NCI-H82 (cell line): ENCODE measurements at places on chromosomes 1 and 21.

GRCh38 chr1:194164755-194165154 is 978.3 kb upstream of the B3GALT2 start:
- no peak for DNase-seq

DNA sequence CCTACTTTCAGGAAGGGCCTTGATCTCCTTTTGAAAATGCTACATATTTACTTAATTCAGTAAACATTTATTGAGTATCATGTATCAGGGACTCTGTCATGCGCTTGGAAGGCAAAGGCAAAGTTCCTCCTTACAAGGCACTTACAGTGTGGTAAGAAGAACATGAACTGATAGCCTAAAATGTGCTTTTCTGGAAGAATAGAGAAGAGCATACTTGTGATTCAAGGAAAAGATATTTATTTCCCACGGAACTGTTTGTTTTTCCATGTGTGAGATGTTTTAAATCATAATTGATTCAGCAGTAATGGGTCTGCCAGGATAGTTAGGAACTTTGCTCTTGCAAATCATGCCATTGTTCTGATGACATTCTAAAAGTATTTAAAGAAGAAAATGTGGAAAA is 110.1 kb upstream of the ZNHIT6 start:
- no peak for DNase-seq

GRCh38 chr1:111597426-111597825 is 22.2 kb upstream of the RAP1A start:
- no peak for DNase-seq

DNA sequence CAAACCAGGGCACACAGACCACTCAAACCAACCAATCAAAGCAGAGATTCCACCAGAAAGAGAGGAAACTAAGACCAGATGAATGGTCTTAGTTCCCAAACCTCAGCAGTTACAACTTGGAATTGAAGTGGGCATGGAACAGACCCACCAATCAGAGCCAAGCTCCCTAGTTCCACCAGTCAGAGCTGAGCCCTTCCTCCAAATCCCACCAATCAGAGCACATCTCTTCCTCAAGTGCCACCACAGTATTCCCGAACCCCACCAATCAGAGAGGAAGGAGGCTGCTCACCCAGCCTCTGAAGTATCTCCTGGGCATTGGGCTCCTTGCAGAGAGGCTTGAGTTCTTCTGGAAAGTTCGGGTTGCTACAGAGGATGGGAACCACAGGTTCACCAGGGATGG is 1.4 kb downstream of the GUCA2A start:
- no peak for DNase-seq

DNA sequence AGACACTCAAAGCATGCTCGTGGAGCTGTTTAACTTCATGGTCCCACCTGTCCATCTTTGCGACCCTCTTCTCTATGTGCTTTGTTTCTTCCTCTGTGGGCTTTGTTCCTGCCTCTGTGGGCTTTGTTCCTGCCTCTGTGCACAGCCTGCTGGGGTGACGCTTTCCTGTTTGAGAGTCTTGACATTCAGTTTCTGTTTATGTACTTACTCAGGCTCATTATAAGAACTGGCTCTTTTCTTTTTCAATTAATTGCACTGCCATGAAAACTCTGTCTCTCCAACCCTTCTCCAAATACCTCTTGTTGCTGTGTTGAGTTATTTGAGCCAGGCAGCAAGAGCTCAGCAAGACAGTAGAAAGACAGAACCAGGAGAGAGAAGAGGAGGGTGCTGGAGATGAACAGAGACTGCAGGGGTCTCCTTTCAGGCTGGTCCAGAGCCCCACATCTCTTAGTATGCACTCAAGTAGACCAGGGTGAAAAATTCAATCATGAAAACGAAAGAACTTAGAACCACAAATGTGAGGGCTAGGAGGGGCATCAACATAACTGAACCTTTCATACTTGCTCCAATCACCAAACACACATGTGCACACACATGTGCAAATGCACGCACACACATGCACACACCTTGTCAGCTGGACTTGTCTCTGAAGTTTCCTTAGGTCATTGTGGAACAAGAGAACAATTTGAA is 88.3 kb upstream of the SGIP1 start:
- no peak for DNase-seq

DNA sequence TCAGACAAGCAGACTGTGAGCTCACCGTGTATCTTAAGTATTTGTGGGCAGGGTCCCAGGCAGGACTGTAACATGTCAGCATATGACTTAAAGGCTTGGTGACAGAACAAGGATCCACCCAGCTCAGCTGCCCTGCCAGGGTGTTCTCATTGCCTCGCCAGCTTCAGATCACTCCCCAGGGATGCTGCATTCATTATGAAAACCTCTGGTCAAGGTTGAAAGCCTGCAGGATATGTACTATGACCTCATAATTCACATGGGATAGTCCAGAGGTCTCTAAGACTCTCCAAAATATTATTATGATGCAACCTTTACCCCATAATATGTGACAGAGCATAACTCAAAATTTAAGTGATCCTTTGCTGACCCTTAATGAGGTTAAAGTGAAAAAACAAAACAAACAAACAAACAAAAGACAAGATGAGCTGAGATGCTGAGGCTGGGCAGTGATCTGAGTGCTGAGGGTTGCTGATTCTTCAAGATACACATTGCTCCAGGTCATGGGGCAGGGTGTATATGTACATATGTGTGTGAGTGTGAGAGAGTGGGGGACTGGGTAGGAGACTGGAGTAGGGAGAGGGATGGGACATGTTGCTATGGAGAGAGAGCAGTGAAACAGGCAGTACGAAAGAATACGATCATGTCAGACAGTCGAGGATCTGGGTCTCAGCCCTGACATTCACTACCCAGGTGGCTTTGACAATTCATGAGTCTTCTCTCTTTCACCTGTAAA is 98.8 kb upstream of the DUSP10 start:
- no peak for DNase-seq

- DNase-seq: peak; percentile 82
Observed at GRCh38 chr1:55209247-55209646, 5.9 kb downstream of the USP24 start.

DNA sequence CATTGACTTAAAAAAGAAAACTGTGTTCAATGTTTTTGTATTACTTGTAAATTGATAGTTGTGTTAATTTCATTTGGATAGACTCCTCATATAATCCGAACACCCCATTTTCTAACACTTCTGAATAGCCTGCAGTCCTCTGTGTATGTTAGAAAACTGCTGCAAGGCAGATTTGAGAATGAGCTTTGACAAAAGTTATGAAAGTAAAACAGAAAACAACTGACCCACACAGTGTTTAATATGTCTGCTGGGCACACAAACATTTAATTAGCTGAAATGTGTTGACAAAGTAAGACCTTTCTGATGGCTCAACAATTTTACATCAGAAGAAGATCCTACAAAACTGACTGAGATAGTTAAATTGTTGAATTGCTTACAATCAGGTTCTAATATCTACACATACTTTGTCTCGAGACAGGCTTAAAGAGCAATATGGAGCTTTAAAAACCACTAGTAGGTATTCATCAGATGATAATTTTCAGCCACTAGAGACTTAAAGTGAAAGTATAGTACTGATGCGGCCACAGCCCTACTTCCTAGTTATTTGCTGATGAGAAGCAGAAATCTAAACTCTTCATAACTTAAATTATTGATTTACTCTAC is 40.0 kb upstream of the PRMT6 start:
- no peak for DNase-seq

GRCh38 chr21:42242611-42243010 is 23.7 kb downstream of the ABCG1 start:
- no peak for DNase-seq

GRCh38 chr1:161864577-161864976 is 98.5 kb downstream of the ATF6 start:
- DNase-seq: no peak

DNA sequence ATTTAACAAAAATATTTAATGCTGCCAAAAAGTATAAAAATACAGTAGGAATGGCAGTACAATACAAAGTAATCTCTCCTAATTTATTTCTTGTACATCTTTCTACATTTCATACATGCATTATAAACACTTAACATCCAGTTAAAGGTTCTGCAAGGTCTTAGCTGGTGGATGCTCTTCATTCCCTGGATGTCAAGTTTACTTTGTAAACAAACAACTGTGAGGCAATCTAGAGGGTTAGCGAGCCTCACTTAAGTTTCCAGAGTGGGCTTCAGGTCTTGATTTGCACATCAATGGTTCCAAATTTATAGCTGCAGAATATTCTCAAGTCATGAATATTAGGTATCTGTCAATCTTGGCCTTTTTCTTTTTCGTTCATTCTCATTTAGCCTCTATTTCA is 21.3 kb downstream of the RALGPS2 start:
- no peak for DNase-seq

GRCh38 chr21:26171258-26172100 is 909 bp upstream of the APP start:
- DNase-seq: peak; percentile 44

DNA sequence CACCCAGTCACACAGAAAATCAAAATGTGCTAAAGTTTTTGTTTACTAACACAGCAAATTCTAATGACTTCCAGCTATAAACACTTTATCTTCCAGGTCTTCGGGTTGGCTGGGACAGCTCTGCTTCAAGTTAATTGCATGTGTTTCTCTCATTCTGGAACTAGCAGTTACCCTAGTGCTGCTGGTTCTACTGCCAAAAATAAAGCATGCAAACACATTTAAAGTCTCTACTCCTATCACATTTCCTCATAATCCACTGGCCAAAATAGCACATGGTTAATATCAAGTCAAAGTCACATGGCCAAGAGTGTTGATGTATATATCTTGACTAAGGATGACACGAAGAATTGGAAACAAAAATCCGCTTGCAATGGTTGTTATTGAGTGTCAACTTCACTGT is 973.1 kb upstream of the ADGRL2 start:
- no peak for DNase-seq

DNA sequence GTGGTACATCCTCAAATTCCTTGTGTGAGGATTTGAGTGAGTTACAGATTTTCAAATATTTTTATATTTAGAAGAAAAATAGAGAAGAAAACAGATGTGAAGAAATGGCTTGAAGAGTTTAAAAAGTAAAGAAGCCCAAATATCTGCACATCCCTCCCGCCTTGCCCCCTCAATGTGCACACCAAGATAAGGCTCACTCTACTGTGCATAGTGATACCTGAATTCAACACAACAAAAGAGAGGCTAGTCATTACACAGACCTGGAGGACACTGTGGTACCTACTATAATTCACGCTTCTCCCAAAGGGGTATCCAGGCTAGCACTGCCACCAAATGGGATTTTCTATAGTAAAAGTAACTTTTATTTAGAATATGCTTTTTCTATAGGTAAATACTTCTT is 44.0 kb upstream of the SYT2 start:
- no peak for DNase-seq

DNA sequence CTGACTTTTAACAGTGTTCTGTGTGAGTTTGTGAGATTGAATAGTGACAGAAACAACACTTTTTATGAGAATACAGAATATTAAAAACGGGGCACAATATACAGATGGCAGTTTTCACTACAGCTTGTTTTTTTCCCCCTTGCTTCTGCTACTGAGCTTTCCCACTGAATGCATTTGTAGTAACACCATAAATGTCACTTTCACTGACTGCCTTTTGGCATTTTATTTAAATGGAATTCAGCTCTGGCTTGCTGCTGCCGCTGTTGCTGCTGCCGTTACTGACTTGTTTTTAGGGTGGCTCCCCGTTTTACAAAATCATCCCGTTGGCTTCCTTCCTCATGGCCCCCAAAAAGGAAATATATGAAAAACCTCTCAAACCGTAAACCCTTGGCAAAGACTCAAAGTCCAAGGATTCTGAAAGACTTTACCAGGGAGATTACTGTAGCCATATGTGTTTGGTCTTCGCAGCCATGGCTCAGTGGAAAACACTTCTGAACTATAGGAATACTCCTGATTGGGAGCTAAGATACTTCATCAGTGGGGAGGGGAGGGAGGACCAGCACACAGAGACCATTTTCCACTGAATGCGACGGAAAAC is 151.0 kb downstream of the NUF2 start:
- peak; percentile 84 for DNase-seq

- DNase-seq: peak; percentile 97
Observed at GRCh38 chr21:29423099-29423870, 124.6 kb downstream of the BACH1 start.

DNA sequence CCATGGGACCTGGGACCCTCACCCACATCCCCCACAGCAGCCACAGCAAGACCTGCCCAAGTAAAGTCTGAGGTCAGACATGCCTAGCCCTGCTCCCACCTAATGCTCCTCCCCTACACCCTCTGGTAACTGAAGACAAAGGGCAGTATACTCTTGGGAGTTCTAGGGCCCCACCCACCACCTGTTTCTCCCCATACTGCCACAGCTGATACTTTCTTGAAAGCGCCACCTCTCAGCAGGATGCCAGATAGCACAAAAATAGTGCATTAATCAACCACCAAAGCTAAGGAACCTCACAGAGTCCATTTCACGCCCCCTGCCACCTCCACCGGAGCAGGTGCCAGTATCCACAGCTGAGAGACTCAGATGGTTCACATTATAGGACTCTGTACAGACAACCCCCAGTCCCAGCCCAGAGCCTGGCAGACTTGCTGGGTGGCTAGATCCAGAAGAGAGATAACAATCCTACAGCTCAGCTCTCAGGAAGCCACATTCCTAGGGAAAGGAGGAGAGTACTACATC is 238.1 kb downstream of the LRRC40 start:
- peak; percentile 57 for DNase-seq
